ENCODE measurements at places on chromosomes 5 and 9.

GRCh38 chr5:15256485-15256884 lies 243.5 kb upstream of the FBXL7 start:
- no peak for DNase-seq

GRCh38 chr5:160260881-160261815 lies 31.8 kb downstream of the FABP6 start:
- no peak for DNase-seq

GRCh38 chr9:61669352-61669751 lies 479.5 kb downstream of the SPATA31A7 start:
- no peak for DNase-seq

- DNase-seq = no peak
These were observed 124.8 kb downstream of the MEF2C start for GRCh38 chr5:88758184-88758583.

GRCh38 chr9:3969590-3970260 lies 330.1 kb downstream of the GLIS3 start:
- no peak for DNase-seq

All from HuH-7 (cell line).